ENCODE measurements at places on chromosomes 3 and 15.

GRCh38 chr15:63372018-63372705, 9.5 kb downstream of the CA12 start:
- DNase-seq: peak; percentile 99

DNA sequence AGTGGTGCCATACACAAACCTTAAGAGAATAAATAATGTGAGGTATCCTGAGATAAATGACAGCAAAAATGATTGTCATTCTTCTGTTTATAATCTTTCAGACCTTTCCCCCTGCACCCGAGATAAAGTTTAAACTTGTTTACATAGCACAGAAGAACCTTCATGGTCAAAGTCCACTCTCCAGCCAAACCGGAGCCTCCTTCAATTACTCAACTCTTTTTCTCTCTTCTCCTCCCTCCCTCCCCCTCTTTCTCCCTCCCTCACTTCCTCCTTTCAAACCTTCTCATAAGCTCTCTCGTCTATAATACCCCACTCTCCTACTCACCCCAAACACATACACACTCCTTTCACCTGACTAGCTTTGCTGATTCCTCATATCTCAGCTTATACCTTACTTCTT, 198.9 kb downstream of the EFHB start:
- no peak for DNase-seq

DNA sequence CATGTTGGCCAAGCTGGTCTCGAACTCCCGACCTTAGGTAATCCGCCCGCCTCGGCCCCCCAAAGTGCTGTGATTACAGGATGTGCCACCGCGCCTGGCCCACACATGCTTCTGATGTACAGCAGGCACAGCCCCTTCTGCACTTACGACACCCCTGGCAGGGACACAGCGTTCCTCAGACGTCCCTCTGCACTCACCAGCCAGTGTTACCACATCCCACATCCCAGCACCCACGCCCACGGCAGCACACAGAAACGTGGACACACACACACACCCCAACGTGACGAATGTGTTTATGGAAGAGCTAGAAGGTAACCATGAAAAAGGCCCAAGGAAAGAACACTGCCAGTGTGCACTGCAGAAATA, 576 bp upstream of the RPAP1 start:
- DNase-seq: peak; percentile 5

DNA sequence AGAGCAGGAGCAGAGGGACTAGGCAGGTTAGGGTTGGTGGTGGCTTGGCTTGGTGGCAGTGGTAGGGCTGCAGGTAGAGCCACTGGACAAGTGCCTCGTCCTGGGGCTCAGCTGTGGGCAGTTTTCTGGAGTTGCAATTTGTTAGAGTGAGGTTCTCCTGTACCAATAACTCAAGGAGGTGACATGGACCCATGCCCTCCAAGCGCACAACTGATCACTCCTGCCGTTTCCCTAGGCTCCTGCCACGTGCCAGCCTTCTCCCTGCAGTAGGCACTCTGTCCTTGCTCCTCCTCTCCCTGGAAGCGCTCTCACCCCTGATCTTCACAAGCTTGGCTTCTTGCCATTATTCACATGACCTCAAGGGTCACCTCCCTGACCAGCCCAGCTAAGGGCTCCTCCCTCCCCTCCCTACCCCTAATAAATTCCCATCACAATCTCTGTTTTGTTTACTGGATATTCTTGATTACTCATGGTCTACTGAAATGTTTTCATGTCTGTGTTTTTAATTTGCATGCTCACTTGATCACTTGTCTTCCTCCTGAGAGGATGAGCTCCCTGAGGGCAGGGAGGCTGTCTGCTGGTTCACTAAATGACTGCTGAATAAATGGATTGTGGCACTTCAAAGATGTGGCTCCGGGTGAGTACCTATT, 3.3 kb downstream of the WNT7A start:
- DNase-seq: no peak
